ENCODE measurements at places on chromosomes 4 and X. TPM values are rescaled to one million over a fixed set of nuclear protein-coding genes. Genes with fewer than 3 reads are reported as not detected.

GRCh38 chr4:170339522-170339921 lies 249.8 kb upstream of the AADAT start:
- DNase-seq = no peak

GRCh38 chrX:45781901-45782553 lies 581.4 kb upstream of the DIPK2B start:
- no peak for DNase-seq

- no peak for DNase-seq
Observed at GRCh38 chr4:120692964-120693363, 229.6 kb downstream of the PRDM5 start.

DNA sequence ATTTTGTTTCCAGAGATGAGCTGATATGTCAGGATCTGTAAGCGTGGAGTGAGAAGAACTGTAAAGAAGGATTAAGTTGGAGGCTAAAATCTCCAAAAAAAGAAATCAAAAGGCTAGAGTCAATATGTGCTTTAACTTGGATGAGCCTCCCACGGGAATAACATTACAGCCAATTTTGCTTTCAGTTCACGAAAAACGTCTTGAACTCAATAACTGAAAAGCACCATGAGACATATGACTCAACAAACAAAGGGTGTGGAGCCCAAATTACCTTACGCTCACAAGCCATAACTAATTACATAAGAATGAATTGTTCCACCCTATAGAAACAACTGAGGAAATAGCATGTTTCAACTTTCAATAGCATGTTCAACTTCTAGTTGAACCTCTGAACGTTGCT lies 22.3 kb downstream of the TMPRSS11D start:
- no peak for DNase-seq

DNA sequence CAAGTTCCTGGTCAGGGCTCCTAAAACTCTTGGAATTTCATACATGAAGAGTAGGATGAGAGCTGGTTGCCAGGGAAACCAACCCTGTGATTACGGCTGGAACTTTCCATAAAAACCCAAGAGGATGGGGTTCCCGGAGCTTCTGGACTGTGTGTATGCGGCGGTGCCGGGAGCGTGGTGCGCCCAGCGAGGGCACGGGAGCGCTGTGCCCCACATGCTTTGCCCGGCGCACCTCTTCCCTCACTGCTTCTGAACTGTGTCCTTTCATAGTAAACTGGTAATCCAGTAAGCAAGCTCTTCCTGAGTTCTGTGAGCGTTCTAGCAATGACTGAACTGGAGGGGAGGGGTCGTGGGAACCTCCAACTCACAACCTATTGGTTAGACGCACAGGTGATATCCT lies 152.6 kb downstream of the AFAP1 start:
- DNase-seq = no peak

DNA sequence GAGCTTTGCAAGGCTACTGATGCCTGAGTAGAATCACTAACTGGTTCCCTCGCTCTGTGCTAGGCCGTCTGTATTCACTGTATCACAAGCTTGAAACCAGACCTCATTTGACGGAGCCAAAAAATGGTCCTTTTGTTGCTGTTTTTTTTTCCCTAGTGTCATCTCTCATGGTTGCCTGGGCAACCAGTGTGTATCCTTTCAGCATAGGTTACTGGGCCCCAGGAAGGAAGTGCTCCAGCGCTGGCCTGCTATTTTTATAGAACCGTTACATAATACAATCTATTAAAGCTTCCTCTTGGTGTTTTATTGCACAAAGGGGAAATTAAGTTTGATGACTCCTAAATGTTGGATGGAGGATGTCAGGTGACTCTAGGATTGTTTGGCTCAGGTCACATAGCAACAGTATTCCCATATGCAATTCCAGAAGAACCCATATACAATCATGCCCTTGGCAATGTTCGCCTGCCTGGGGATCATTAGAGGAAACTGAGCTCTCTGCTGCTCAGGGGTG lies 220.4 kb downstream of the SPRY1 start:
- peak; percentile 82 for DNase-seq

DNA sequence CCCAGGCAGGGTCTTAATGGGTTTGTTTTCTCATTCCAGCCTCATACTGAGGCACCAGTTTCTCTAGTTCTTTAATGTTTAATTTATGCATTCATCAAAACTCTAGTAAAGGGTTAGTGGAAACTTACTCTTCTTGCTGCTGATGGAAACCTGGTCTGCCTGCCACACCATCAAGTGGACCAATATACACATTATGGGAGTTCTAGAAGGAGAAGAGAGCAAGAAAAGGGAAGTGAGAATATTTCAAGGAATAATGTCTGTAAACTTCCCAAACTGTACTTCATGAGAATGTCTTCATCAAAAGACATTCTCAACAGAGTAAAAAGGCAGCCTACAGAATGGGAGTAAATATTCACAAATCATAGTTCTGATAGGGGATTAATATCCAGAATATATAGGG lies 20.9 kb upstream of the DHX15 start:
- no peak for DNase-seq

DNA sequence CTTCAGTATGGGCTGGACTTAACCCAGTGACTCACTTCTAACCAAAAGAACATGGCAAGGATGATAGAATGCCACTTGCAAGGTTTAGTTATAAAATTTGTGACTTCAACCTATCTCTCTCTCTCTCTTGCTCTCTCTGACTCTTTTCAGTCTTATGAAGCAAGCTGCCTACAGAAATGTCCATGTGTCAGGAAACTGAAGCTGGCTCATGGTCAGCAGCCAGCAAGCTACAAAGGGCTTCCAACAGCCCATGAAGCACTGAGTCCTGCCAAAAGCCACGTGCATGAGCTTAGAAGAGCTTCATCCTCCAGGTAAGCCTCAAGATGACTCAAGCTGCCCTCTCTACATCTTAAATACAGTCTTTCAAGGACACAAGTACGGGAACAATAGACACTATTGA lies 100.3 kb downstream of the HS3ST1 start:
- peak; percentile 87 for DNase-seq

DNA sequence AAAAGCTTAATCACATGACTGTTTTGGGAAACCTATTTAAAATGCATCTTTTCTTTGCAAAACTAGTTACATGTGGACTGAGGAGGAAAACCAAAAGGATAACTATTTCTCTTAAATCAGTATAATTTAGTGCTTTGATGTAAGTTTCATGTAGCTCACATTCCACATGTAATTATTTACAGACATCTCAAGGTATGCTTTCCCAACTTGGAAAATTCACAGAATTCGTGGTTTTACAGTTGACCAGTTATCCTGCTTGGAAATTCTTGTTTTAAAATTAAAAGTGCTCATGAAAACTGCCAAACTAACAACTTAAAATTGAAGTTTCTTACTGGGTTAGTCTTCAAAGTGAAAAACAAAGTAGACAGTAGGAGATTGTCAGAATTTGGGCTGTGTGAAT lies 52.4 kb downstream of the EDNRA start:
- no peak for DNase-seq

DNA sequence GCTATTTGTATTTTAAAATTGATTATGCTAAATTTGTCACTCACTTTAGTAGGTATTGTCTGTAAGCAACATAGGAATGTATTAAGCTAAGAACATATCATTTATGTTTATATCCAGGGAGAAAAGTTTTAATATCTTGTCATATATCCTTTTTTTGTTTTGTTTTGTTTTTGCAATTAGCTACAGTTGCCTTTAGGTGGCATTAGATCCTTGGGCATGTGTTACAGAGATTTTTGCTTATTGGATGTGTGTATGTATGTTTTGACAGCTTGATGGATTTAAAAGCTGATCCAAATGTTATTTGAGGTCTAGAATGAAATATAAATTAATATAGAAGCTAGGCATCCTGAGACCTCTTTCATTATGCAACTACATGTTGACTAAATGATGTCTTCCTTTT lies 36.1 kb upstream of the OTUD4 start:
- peak; percentile 33 for DNase-seq

- DNase-seq = no peak
Observed at GRCh38 chr4:101175896-101176676, 171.2 kb downstream of the PPP3CA start.

DNA sequence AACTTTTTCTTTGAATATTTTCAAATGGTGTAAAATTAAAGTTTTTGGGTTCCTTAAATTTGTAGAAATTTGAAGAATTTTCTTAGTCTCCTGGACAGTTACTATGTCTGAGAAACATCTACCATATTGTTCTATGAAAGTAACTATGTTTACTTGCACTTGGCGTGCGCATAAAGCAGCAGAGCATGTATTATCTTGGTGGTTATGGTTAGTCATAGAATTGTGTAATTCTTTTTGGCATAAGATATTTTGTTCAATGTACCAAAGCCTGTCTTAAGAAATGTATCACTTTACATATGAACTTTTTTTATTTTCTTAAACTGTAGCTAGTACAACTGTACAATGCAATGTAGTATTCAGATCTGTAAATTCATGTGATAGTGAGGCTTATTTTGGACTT lies 49.2 kb downstream of the CDS1 start:
- no peak for DNase-seq

DNA sequence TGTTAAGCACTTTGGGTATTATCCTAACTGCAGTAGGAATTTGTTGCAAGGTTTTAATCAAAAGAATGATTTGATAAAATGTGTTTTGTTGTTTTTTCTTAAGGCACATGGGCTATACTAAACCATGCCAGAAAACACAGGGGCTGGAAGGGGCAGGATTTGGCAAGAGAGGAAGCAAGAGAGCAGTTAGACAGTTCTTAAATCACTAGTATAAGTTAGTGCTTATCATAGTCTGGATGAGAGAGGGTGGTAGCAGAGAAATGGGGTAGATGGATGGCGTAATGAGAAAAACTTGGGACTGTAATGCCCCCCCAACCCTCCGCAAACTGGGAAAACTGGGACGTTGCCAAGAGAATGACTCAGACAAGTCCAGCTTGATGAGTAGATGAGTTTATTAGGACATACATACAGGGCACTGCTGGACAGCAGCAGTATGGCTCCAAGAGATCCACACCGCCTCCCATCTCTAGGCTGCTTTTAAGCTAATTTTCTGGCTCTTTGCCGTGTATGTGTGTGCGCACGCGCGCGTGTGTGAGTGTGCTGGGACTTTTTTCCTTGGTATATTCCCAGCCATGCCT lies 151.5 kb downstream of the PDLIM5 start:
- DNase-seq = no peak

- DNase-seq = no peak
Observed at GRCh38 chr4:23500894-23501449, 388.9 kb downstream of the PPARGC1A start.

DNA sequence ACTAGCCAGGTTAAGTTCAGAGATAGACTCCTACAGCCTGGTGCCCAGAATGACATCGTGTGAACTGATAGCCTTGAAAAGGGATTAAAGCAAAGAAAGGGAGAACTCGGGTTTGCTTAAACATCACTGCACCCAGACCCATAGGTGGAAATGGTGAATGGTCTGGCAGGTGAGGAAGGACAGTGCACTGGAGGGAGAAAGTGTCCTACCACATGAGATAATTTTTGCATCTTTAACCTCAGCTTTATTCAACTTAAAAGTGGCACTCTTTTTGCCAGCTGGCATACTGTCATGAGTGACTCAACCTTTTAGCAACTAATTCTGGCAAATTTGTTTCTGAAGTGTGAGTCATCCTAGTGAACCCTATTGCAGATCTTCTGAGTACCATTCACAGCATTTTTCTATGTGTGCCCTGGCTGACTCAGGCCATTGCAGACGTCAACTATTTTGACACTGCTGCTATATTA lies 53.0 kb upstream of the DAPP1 start:
- no peak for DNase-seq

GRCh38 chr4:39770969-39771724 lies 73.2 kb downstream of the UBE2K start:
- no peak for DNase-seq

GRCh38 chr4:96312046-96312685 lies 472.3 kb downstream of the PDHA2 start:
- DNase-seq = peak; percentile 61

DNA sequence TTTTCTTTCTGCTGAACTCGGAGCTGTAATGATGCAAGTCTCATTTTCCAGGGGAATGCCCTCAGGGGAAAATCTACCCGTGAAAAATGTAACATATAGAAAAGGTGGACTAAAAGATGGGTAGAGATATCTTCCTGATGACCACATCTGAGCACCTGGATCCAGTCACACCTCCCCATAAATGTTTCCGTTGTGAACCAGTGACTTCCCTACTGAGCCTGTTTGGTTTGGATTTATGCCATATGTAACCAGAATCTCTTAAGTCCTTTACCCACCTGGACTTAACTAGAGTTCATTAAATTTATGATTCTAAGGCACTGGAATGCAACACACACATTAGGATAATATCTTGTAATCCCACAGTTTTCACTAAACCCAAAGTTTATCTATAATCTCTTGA lies 171.1 kb downstream of the ZNF330 start:
- no peak for DNase-seq

DNA sequence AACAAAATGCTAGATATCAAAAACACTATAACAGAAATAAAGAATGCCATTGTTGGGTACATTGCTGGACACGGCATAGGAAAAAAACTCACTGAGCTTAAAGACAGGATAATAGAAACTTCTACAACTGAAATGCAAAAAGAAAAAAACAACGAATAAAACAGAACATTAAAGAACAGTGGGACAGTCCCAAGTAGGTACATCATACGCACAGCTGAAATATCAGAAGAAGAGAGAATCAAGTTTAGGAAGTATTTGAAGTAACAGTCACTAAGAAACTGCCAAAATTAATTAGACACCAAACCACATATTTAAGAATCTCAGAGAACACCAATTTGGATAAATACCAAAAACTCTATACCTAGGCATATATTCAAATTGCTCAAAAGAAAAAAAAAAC lies 19.2 kb downstream of the RAB28 start:
- DNase-seq = no peak

GRCh38 chr4:158949099-158949498 lies 153.8 kb upstream of the RAPGEF2 start:
- DNase-seq = no peak

DNA sequence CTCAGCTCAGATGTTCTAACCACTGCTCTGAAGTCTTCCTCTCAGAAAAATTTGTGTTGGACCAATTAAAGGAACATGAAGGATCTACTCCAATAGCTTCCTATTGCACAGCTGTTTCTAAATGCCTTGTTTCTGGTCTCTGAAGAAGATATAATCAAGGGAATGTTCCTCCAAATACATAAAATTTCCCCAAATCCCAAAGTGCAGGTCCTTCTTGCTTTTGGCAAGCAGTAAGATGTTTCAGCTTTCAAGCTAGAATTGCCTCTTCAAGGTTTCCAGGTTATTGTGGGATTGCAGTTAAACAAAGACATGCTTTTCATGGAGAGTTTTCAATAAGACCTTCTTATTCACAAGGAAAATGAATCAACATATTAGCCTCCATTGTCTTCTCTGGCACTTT lies 574.5 kb upstream of the SLIT2 start:
- no peak for DNase-seq

- DNase-seq = no peak
Observed at GRCh38 chrX:142096253-142096652, 108.8 kb downstream of the MAGEC2 start.

The PAQR3 gene
- 10.0 TPM for total RNA-seq

The HPGDS gene
- not detected for total RNA-seq

The GNRHR gene
- total RNA-seq = not detected

The FAM9C gene
- not detected for total RNA-seq

The ADH7 gene
- total RNA-seq = not detected

The UGT2B17 gene
- not detected for total RNA-seq

The ITM2A gene
- total RNA-seq = not detected

The SCARB2 gene
- 61.3 TPM for total RNA-seq

The C1QTNF7 gene
- not detected for total RNA-seq

The RNF150 gene
- total RNA-seq = 0.18 TPM

The TBX22 gene
- total RNA-seq = not detected

The OPHN1 gene
- total RNA-seq = 1.7 TPM
